NCI-H146 (cell line): ENCODE measurements at places on chromosomes 11 and 22.

GRCh38 chr11:104093426-104094280 is 57.2 kb downstream of the DDI1 start:
- no peak for DNase-seq

GRCh38 chr22:23218867-23219251 is 38.5 kb downstream of the BCR start:
- DNase-seq = peak; percentile 81

DNA sequence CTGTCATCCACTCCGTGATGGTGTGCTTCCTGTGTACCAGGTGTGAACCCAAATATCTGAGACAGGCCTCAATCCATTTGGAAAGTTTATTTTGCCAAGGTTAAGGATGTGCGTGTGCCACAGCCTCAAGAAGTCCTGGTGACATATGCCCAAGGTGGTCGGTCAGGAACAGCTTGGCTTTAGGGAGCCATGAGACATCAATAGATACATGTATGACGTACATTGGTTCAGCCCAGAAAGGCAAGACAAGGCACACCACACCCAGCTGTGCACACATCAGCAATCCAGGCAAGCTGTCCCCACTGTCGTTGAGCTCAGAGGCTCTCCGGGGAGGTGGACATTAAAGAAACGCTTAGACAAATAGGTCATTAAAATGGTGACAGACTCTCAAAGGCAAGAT is 56.8 kb upstream of the SHANK2 start:
- no peak for DNase-seq

- no peak for DNase-seq
These were observed 759.9 kb downstream of the JRKL start for GRCh38 chr11:97149741-97150140.
